ENCODE measurements at places on chromosomes 4 and X.

DNA sequence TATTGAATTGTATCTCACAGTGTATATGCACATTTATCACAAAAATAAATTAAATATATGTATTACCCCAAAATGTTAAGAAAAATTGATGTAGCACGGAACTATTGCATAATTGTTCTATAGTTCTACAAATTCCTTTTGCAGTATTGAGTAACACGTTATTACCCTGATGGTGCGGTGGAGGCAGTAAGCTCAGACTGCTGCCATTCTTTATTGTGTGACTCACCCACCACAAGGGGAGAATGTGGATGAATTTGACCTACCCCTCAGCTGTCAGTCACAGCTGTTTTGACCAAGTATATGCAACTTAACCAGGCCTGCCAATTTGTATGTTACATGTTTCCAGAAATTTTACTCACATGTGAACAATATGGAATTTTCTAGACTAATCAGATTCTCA, 506.6 kb downstream of the SH3BGRL start:
- no peak for DNase-seq

DNA sequence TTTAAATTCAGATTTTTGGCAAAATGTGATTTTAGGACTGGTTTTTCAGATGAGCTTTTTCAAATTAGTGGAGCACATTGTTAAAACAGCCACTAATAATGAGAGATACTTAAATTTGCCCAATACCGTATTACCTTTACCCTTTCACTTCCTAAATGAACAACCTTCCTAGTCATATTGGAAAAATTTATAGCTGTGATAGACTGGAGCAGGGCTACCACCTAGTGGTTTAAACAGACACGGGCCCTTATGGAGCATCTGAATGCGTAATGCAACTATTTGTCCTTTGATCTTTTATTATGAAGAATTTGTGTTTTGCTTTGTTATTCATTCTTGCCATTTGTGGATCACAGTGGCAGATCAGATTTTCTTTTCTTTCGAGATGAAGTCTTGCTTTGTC, 72.7 kb downstream of the KDM6A start:
- DNase-seq: no peak

DNA sequence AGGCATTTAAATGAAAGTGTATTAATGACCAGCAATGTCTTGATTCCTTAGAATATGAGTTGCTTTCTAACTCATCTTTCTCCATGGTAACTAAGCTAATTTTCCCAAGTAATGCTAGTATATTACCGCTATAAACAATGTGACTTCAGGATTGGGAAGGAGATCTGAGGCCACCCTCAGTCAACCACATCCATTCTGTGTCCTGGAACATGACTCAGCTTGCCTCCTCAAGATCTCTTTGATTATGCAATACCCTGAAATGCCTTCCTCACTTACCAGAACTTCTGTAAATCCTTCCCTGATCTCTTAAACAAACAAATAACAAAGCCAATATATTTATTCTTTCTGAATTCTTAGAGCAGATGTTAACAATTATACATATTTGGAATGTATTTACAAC, 1495.5 kb downstream of the PCDH18 start:
- DNase-seq: peak; percentile 97

DNA sequence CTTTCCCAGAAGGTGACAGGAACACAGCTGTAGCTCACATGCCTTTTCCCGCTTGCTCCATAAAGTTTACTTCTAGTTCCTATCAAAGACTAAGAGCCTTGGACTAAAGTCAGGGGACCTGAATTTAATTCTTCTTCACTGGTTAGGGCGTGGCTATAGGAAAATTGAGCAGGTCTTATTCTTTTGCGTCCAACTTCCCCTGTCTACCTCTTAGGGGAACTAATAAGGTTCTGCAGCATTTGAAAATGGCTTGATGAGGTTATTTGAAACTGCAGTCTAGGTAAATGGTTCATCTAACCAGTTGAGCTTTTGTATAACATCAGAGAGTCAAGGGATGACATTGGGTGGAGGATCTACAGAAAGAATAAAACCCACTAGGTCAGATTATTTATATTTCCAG, 2.6 kb downstream of the ARHGAP10 start:
- DNase-seq: no peak

DNA sequence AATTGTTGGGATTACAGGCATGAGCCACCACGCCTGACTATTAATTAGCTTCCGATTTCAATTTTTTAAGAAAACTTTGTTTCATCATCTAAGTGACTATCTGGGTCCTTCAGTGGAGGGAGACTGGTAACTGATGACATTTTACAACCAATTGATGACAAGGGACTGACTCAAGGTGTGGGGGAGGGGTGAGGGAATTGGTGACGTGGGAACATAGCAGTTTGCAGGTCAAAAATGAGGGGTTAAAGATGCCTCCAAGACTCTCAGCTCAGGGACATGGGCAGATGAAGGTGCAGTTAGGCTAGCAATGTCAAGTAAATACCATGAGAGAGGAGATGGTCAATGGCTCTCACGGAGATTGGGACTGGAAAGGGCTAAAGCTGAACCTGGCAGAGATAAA, 5.7 kb upstream of the FAM9C start:
- no peak for DNase-seq

DNA sequence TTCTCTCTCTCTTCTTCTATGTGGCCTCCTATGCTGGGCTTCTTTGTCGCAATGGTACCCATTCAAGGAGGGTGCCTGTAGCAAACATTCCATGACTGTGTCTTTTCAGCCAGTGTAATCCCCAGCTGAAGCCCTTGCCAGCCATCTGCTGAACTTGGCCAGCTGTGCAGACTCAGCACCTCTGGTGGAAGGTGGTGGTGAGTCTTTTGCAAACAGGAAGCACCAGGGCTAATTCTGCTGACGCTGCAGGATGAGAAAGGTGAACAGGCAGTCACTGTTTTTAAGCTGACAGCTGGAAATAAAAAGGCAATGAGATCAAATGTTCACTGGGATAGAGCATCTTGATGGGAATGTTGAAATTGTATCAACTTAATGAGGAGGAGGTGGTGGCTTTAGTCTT, 298.7 kb upstream of the CLNK start:
- DNase-seq: no peak

DNA sequence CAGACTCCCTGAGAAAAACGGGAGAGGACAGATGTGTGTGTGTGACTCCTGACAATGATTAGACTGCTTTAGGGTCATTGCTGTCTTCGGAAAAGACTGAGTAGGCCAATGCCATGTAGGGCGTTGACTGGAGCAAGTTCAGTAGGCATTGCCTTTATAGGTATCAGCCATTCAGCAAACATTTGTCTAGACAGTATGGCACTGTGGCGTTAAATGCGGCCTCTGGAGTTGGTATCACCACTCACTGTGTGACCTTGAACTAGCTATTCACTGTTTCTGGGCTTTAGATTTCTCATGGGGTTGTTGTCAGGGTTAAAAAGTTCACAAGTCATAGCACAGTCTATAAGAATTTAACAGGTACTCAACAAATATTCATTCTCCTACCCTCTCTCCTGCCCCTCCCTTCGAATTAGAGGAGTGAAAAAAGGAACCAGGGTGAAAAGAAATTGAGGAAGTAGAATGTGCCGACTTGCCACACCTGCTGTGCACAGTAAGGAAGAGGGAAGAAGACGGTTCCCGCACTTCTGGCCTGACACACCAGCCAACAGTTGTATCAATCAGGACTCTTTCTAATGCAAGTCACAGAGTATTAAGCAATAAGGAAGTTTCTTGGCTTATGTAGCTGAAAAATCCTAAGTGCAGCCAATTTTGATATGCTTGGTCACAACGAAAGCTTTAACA, 83.2 kb upstream of the PLAC8 start:
- DNase-seq: no peak

- peak; percentile 82 for DNase-seq
These were observed 35.1 kb upstream of the CYP2U1 start for GRCh38 chr4:107896158-107896645.

GRCh38 chrX:119899125-119899524, 3.4 kb downstream of the AKAP14 start:
- DNase-seq: no peak

DNA sequence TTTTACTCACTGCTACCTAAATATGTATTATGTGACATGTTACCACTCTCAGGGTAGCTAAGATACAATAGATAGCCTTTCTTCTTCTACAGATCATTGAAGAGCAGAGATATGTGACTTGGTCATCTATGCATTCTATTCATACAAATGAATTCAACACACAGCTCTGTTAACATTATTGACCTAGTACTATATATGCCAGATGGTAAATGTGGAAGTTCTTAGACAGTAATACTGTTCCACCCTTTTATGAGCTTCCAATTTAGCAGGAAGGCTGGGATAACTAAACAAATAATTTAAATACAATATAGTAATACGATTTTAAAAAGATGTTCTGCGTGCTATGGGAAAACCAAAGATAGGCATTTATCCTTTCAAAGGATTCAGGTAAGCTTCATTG, 76.0 kb downstream of the SYTL5 start:
- no peak for DNase-seq

DNA sequence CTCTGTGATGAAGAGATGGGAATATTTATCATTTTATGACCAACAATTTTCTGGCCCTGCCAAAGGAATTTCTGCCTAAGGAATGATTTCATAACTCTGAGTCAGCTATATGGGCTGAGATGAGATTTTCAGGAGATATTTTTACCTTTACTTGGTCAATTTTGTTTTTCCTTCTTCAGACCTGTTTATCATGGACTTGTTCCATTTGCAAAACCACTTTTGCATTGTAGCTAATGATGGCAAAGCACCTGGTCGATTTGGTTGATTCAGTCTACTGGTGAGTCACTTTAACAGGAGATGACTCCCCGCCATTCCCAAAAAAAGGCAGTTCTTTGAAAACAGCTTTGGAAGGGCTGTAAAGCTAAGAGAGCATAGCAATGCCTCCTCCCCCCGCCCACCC, 53.3 kb downstream of the TEX13A start:
- peak; percentile 22 for DNase-seq

DNA sequence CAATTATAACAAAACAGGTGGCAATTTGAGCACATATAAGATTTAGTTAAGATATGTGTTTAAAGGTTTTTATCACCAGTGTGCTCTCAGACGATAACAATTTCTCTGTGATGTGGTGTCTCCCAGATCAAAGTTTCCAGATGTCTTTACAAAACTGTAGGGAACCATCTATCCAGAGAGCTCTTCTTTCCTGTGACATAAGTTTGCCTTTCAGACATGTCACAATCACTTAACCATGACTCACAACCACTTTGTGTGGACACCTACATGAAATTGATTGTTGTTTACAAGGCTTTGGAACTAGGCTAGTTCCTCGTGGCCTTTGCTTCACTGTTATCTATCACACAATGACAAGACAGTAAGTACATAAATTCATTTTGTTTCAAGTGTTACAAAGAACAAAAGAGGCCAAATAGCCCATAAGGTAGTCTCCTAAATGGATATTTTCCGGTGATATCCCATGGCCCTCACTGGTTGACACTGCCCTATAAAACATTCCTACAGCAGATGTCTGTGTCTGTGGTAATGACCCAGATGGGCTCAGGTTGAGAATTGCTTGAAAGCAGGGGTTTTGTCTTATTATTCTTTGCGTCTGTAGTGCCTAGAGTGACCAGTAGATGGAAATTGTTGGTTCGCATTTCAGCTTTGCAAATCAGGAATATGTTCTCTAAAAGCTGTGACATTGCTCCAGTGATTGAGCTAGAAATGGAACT, 297.8 kb upstream of the FAM241A start:
- DNase-seq: peak; percentile 13

DNA sequence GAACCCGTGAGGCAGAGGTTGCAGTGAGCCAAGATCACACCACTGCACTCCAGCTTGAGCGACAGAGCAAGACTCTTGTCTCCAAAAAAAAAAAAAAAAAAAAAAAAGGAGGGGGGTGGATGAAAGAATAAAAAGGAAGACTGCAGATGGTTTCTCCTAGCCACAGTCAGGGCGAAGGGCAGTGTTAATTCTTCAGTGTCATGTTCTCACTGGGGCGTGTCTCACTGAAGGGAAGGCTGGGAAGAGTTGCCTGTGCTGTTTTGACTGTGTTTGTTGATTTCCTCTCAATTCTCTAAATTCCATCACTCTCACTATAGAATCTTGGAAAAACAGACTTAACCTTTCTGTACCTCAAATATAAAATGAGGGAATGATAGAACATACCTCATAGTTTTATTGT, 71.6 kb upstream of the DHX15 start:
- peak; percentile 13 for DNase-seq

DNA sequence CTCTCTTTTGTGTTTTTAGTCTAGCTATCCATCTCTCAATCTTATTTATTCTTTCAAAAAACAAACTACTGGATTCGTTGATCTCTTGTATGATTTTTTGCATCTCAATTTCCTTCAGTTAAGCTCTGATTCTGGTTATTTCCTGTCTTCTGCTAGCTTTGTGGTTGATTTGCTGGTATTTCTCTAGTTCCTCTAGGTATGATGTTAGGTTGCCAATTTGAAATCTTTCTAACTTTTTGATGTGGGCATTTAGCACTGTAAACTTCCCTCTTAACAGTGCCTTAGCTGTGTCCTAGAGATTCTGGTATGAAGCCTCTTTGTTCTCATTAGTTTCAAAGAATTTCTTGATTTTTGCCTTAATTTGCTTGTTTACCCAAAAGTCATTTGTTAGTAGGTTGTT, 15.2 kb upstream of the NEXMIF start:
- no peak for DNase-seq

DNA sequence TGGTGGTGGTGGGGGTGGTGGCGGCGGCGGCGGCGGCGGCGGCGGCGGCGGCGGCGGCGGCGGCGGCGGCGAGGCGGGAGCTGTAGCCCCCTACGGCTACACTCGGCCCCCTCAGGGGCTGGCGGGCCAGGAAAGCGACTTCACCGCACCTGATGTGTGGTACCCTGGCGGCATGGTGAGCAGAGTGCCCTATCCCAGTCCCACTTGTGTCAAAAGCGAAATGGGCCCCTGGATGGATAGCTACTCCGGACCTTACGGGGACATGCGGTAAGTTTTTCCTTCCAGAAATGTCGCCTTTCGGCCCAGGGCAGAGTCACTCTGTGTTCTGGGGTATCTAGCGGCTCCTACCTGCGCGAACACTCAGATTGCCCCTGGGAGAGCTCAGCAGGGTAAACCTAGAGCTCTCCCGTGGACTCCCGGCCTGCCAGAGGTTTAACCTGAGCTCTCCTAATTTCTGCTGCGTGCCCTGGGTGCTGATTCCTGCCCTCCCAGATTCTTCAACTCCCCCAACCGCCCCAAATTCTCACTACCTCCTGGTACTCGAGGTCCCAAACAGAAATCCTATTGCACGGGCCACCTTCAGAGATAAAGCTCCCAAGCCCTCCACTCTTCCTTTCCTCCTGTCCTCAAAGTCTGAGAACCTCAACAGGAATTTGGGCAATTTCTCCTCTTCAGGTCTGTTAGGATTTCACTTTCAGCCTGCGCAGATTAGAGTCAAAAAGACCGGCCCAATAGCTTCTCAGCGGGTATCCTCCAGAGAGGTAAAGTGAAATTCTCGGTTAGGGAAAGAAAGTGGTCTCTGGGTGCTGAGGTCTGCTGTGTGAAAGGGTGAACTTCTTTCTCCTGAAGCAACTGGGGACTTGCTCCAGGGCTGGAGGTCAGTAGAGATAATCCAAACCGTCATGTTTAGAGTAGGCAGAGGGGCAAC, 2.9 kb downstream of the AR start:
- DNase-seq: peak; percentile 2

DNA sequence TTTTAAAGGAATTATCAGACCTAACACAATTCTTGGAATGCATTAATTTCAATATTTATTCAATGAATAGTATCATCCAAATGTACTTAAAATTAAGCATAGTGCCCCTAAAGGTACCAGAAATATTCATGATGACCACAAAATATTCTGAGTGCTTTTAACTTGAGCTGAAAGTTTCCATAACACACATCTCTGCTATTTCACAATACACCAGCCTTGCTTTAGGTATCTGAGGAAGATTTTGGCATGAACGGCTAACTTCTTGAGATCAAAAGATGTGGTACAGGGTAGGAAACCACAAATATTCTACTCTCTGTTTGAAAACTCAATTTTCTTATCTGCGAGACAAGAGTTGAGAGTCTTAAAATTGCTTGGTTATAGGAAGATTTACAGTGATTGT, 538.3 kb upstream of the PCDH7 start:
- DNase-seq: no peak

All from adipocyte (in vitro differentiated cells).